ENCODE measurements at places on chromosomes 5 and 9.

- DNase-seq: no peak
Measured at GRCh38 chr5:81717860-81718259, 33.0 kb downstream of the SSBP2 start.

DNA sequence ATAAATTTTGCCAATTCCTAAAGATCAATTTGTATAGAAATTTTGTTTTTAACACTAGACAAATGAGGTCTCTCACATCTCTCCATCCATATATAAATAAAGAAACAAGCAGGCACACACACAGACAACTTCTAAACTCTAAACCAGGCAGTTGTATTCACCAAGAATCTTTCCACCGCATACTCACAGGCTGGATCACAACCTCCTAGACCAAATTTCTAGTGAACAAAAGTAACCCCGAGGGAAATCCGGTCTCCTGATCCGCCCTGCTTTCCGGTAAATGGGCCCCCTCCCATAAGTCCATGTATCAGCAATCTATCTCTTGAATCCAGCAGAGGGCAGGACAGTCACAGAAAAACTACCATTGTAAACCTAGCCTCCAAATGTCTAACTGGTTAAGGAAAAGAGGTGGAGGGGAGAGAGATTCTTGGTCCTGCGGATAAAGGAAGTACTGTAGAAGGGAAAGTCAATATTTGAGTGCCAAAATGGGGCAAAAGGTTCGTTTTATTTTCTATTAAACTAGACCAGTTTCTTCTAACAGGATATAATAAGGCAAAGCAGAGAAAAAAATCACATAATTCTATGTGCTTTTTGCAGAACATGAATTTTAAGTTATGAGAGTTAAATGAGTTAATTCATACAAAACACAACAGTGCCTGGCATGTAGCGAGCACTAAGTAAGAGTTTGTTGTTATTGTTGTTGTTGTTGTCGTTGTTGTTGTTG is 4.8 kb upstream of the SMU1 start:
- DNase-seq: peak; percentile 85

DNA sequence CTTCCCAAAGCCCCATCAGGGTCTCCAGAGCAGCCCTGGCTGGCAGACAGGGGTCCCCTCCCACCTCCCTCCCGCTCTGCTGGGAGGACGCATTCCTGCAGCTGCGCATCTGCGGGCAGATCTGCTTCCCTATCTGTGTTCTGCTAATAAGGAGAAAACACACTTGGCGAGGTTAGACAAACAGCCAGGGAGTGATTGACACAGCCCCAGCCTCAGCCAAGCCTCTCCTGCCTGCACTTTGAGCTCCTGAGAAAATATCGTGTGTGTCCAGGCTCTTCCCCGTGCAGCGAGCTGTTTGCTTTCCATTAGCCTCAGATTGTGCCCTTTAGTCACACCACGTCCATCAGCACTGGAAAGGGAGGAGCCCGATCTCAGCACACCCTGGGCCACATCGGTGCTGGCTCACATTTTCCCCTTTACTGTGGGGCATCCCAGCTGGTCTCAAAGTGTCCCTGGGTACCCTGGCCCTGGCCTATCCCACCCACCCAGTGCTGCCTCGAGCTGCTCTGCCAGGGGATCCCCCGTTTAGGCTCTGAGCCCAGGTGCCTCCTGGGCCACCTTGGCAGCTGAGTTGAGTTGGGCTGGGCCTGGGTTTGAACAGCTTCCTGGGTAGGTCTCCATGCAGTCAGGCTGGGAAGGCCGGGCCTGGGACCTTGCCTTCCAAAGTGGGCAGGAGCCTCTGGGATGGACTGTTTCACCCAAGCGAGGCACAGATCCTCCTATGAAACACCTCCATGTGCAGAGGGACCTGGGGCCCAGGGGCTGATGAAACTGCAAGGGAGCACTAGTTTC is 61.1 kb downstream of the BARX1 start:
- no peak for DNase-seq

- DNase-seq: no peak
Measured at GRCh38 chr5:1886846-1887587, 4.3 kb upstream of the IRX4 start.

- no peak for DNase-seq
Measured at GRCh38 chr5:668283-668995, 24.7 kb downstream of the TPPP start.

DNA sequence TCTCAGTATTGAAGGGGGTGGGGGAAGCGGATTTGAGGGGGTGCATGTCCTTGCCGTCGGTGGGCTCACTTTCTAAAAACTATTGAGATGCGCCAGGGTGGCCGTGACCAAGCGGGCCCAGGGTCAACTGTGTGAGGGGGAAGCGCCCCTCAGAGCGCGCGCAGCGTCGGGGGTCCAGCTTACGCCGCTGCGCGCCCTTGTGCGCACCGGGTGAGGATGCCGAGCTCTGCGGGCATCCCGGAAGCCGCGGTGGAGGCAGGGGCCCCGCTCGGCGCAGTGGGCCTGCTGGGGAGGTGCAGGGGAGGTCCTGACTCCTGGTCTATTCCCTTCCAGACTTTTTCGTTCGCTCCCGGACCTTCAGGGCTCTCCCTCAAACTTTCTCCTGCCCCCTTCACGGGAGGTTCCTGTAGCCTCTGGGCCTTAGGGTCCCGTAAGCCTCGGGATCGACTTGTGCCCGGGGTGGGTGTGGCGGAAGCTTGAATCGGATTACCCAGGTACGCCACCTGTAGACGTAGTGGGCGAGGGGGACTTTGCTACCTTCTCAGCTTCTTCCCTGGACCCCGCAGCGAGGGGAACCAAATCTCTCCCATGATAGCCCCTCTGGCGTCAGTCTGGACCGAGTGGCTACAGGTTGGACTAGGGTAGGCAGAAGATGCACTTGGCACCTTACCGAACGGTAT is 2.5 kb upstream of the PRDM6 start:
- DNase-seq: no peak

- DNase-seq: no peak
Measured at GRCh38 chr5:72477176-72477575, 30.0 kb downstream of the ZNF366 start.

DNA sequence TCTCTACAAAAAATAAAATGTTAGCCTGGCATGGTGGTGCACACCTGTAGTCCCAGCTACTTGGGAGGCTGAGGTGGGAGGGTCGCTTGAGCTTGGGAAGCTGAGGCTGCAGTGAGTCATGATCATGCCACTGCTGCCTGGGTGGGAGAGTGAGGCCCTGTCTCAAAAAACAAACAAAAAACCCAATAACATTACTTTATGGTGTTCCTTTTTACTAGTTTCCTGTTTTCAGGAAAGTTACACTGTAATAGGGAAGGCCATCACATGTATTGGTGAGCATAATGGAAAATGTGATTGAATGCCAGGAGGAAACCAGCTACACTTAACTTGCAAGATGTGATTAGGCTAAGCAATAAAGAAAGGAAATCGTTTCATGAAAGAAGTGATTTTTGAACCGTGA is 42.7 kb downstream of the SV2C start:
- DNase-seq: no peak
